ENCODE measurements at places on chromosomes 12 and 14.

DNA sequence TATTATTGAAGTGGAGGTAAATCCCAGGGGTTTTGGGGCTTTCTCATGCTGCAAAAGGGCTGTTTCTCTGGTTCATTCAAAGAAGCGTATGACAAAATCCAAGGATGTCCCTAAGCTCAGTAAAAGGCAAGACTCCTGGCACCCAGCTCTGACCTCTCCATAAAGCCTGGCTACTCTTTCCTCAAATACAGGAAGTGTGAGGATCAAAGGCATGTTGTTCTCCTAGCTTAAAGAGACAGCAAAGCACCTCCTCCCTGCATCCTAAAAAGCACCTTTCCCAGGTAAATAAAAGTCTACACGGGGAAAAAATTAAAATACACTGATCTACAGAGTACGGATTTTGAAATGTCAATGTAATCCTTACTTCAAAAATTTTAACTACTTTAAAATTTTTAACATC, 118.6 kb downstream of the LMNTD1 start:
- DNase-seq: no peak

DNA sequence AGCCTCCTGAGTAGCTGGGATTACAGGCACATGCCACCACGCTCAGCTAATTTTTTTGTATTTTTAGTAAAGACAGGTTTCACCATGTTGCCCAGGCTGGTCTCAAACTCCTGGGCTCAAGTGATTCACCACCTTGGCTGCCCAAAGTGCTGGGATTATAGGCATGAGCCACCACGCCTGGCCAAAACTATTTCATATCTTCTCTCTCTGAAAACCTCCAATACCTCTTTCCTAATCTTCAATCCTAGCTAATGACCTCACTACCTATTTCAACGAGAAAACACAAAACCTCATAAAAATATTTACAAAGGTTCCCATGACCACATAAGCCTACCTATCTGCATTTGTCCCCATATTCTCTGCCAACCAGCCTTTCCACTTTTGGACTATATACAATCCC, 32.3 kb upstream of the ANKS1B start:
- no peak for DNase-seq

GRCh38 chr12:42442311-42442759, 116.4 kb downstream of the PPHLN1 start:
- DNase-seq: no peak

DNA sequence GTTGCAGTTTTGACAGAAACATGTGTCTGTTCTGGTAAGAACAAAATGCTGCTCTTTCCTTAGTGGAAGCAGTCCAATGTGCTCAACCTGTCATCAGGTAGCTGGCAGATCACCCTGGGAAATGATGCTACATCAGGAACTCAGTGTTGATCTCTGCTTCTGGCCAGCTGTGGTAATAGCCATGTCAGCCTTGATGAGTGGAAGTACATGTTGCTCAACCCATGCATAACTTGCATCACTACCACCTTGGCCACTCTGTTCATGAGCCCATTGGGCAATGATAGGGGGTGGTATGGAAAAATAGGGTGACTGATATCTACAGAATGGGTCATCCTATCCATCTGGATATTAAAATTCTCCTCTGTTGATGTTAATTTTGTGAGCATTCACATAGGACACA, 411.0 kb downstream of the C12orf50 start:
- no peak for DNase-seq

- DNase-seq: no peak
Observed at GRCh38 chr12:132583736-132584135, 26.6 kb downstream of the LRCOL1 start.

DNA sequence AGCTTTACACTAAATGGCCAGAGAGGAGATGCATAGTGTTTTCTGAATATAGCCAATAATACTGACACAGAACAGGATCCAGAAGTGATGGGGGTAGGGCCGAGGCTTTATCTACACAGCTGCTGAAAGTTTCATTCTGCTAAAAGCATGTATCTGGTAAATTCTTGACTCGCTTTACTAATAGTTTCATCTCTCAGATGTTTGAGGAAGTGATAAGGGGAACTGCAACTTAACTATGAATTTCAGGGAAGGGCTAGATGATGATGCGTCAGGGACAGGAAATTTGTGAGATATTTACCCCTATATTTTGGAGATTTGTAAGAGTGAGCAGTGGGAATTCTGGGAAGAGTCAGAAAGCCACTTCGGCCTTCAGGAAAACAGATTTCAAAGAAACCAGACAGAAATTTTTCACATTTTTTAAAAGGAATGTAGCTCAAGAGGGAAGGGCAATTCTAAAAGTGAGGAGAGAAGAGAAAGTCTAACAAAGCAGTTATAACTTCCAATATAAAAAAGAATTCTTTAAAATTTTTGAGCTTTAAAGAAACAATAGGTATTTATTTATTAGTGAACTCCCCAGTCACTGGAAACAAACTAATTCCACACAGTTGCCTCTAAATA, 243.1 kb downstream of the BCAT1 start:
- DNase-seq: no peak

- no peak for DNase-seq
Observed at GRCh38 chr12:103667125-103667524, 80.1 kb downstream of the STAB2 start.

DNA sequence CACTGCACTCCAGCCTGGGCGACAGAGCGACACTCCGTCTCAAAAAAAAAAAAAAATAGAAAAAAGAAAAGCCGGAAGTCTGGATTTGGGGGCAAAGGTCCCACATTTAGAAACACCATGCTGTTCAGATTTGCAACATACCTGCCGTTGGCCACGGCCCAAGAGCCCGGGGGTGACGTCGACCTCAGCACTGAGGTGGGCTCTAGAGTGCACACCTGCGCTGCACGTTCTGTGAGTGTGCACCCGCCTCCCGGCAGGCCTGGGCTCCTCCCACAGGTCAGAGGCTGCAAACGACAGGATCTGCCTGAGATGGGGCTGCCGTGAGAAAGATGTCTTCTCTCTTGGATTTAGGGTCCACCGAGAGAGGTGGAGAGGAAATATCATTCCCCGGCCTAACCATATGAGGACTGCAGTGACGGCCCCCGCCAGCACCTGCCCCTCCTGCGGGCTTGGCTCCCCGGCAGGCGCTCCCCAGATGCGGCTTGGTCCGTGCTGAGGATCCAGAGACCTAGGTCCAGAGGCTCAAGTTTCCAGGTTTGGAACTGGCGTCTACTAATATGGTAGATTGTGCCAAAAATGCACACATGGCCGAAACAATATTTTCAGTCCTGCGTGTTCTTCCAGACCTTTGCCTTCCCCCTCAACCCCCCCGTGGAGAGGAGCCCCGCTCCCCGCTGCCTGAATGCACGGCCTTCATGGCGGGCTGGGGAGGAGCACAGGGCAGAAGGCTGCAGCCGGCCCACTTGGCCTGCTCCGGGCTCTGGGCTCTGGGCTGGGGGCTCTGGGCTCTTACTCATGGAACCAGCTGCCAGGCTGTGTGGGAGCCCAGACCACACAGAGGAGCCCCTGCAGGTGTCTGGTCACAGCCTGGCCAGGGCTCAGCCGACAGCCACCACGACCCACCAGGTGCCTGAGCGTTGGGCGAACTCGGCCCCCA, 58.8 kb upstream of the FBRSL1 start:
- no peak for DNase-seq

- no peak for DNase-seq
Observed at GRCh38 chr14:96279564-96279963, 23.6 kb downstream of the BDKRB1 start.

DNA sequence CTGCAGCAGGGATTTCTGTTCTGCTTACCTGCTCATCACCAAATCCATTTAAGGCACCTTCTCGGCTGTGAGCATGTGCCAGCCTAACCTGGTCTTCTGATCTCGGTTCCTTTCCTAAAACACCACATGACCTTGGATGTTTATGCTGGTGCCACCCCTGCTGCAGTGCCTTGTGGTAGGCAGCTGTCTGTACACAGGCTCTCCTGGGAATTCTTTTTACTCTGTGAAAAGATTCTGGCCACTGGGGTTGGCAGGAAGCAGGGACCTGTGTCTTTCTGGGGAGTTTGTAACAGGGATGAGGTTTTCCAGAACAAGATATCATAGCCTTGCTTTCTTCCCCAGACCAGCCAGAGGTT, 10.4 kb upstream of the PLEKHG3 start:
- no peak for DNase-seq

GRCh38 chr14:101207897-101208296, 304.4 kb upstream of the RTL1 start:
- no peak for DNase-seq

DNA sequence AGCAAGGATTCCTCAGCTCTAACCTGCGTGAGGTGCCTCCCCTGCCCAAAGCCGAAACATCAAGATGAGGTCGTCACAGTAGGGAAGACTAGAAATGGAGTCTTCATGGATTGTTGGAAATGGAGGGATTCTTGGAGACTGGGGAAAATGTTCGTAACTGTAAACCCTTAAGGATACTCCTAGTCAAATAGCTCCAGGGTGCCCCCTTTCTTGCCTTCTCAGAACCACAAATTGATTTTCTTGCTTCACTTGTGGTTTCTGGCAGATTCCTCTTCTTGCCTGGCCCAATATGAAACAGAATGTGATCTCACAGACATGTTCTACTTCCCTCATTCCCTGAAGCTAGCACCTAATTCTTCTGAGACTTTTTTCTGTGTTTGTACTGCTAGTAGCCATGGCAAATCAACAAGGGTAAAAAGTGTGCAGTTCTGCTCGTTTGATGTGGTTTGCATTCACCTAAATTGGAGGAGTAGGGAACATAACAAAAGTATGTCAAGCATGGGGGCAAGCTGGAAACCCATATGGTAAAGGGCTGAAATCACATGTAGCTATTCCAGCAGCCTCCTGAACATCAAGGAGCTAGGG, 332.0 kb downstream of the PAWR start:
- DNase-seq: no peak

DNA sequence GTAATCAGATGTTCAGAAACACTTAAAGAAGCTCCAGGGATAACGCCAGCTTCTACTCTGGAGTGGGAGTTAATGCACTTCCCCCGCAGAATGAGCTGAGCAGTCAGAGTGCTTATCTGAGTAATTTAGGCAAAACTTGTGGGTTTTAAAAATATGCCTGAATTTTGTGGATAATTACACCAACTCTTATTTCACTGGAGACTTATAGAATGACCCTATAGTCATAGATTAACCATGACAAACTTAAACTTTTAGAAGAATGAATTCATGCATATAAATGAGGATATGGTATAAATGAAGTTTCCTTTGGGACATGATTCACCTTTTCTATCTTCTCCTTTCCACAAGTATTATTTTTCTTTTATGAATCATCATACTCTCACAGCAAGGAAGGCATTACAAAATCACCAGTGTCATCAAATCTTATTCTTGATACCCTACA, 241.1 kb upstream of the FBXO33 start:
- DNase-seq: no peak

DNA sequence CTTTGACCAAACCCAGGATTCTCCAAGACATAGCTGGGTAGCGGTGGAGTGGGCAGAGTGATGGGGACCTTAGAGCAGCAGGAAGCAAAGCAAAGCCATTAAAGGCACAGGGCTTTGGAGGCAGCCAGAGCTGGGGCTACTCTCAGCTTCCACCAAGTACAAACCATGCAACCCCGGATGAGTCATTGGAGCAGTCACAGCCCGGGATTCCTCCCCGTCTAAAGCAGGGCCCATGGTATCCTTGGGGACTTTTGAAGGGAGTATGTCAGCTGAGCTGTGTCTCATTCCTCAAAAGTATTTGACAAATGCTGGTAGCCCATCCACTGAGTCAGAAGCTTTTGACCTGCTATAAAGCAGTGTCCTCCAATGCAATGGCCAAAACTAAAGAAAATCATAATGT, 9.7 kb upstream of the IFI27 start:
- peak; percentile 6 for DNase-seq

DNA sequence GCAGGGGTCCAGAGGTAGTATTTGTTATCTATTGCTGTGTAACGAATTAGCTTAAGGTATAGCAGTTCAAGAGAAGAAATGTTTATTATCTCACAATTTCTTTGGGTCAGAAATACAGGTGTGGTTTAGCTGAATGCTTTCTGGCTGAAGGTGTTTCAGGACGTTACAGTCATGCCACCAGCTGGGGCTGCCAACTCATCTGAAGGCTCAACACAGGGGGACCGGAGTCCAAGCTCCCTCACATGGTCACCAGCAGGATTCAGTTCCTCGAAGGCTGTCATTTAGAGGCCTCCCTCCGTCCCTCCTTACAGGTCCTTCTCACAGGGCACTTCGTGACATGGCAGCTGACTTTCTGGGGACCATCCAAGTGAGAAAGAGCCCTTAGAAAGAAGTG, 37.5 kb upstream of the SINHCAF start:
- DNase-seq: no peak

DNA sequence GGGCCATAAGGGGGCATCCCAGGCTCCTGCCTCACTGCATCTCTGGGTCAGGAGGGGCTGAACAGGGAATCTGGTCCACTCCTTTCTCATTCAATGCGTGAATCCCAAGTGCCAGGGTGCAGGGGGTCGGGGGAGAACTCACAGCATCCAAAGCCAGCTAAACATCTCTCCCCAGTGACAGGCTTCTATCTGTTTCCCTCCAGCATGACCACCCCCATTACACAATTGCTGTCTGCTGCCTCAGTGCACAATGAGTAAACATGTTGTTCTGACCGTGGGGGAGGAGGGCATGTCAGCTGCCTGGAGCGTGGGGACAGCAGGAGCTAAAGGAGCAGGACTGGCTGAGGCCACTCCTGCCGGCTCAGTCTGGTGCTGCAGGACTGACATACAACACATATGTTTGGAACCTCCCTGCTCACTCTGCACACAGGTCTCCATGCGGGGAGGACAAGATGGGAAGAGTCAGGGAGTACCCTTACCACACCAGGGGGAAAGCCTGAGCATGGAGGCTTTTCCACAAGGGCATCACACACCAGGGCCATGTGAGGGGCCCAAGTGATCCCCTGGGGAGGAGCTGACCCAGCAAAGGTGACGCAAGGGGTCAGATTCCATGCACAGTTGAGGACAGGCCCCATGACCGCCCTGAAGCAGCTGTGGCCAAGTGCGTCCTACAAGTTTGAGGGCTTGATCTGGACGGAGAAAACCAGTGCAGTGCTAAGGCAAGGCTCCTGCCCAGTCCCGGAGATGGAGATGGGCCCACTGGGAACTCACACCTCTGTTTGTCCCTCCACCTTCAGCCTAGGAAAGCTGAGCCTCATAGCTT, 1.4 kb downstream of the TNS2 start:
- DNase-seq: no peak

- no peak for DNase-seq
Observed at GRCh38 chr12:124750149-124750656, 113.5 kb downstream of the SCARB1 start.

GRCh38 chr14:100695423-100695738, 31.3 kb upstream of the DLK1 start:
- no peak for DNase-seq

- no peak for DNase-seq
Observed at GRCh38 chr12:109479761-109480160, 2.3 kb downstream of the UBE3B start.

Measured in GOT3 (cell line).